Activated CD4-positive, alpha-beta T cell treated with anti-CD3 and anti-CD28 coated beads, Interleukin-2, amount 50 U/mL, for 24 hours (primary cell): ENCODE measurements at places on chromosomes 7 and 10.

GRCh38 chr7:30172451-30172850 lies 37.7 kb downstream of the MTURN start:
- DNase-seq = no peak

DNA sequence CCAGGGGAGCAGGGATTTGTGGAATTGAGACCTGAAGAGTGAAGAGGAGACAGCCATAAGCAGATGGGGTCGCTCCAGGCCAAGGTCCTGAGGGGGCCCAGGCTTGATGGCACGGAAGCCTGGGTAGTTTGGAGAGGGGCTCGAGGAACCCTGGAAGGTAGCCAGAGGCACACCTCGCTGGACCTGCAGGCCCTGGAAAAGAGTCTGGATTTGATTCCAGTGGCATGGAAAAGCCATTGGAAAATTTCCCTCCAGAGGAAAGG lies 31.8 kb downstream of the CXCL12 start:
- no peak for DNase-seq

DNA sequence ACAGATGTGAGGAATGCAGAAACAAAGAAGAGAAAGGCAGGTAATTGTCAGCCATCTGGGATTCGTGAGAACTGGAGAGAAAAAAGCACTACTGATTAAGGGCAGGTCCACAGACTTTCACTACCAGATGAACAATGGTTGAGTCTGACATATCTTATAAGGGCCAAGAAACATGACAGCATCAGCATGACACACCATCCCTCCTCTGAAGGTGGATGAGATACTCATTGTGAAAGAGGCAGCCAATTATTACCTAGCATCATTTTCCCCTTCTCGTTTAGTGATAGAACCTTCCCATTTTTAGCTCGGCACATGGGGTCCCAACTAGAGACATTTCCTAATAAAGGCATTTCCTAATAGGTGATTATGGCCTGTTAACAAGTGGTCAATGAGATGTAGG lies 19.2 kb upstream of the MET start:
- DNase-seq = no peak

DNA sequence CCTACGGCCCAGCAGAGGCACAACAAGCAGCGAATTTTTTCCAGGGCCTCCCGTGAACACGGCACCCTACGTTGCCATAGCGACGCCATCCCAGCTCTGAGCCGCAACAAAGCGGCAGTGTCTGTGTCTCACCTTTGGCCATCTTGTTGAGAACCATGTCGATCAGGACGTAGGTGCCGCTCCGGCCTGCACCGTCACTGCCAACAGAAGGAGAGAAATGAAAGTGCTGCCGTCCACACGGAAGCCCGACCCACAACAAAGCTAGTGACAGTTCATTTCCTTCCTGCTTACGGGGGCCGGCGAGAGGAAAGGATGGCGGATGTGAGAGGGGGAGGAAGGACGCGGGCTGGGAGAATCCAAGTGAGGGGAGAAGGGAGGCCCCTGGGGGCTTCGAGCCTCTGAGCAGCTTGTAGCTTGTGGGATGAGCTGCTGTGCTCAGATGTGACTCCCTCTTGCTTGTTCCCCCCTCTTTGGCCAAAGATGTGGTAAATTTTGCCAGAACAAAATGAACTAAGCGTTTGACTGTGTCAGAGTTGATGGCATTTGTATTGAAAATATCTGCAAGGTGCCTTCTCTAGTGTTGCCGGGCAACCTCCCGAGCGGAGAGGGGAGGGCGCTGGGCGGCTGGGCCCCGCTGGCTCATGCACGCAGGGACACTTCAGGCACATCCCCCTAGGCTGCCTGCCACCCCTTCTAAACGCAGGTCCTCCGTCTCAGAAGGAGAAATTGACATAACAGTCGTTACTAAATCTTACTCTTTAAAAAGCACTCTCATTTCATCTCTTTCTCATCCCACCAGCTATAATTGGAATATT lies 232.2 kb downstream of the DNAJB6 start:
- DNase-seq = peak; percentile 35

GRCh38 chr10:107425931-107426553 lies 261.5 kb upstream of the SORCS1 start:
- DNase-seq = no peak

DNA sequence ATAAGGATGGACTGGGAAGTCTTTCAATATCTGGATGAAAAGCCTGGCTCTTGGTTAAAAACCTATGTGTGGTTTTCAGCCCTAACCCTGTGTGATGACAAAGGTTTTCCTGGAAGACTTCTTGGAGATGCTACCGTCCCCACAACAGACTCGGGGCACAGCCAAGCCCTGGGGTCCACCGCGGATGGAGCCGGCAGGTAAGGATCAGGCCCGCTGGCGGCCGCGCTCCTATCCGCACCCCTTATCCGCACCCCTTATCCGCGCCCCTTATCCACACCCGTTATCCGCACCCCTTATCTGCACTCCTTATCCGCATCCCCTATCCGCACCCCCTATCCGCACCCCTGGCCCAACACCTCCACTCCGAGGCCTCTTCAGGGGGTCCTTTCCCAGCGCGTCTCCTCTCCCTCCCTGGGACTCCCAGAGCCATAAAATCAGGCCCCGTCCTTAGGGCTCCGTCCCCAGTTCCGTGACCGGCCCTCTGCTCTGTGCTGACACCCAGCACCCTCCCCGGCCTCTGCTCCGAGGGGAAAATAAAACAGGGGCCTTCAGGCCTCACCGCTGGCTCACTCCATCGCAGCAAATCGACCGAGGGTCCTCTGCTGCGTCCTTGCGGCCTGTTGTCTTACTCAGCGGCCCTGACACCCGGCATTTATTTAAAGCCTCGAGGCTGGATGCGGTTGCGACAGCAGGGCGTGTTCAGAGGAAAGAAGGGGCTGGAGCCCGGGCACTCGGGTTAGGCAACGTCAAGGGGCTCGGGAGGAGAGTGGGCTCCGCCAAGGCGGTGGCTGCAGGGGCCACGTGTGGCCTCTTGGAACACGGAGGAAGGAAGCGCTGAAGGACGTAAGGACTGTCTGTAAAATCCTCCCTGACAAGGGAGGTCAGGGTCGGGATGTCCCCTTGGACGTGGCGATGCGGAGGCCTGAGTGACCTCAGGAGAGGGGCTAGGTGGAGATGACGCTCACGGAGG lies 215.1 kb upstream of the ADARB2 start:
- no peak for DNase-seq

GRCh38 chr10:90317172-90317571 lies 540.7 kb downstream of the HTR7 start:
- DNase-seq = no peak

GRCh38 chr7:48839108-48839507 lies 85.2 kb upstream of the CDC14C start:
- no peak for DNase-seq

DNA sequence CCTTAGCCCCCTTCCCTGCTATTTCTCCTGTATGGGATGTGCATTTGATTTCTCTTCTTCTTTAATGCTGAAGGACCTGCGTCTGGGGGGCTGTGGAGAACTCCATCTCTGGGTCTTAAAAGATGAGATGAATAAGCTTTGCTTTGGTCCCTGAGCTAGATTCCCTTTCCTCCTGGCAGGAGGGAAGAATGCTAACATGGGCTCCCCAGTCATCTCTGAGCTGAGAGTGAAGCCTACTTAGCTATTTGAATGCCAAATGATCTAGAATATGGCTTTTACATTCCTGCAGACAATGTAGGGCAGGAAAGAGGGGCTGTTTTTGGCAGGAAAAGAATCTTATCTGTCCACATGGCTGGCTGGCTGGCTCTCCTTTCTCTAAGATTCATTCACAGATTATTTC lies 62.6 kb upstream of the EFCAB10 start:
- DNase-seq = no peak

- DNase-seq = no peak
These were observed 73.4 kb downstream of the AHR start for GRCh38 chr7:17371671-17372524.

GRCh38 chr7:125061776-125062397 lies 132.3 kb upstream of the POT1 start:
- DNase-seq = no peak

DNA sequence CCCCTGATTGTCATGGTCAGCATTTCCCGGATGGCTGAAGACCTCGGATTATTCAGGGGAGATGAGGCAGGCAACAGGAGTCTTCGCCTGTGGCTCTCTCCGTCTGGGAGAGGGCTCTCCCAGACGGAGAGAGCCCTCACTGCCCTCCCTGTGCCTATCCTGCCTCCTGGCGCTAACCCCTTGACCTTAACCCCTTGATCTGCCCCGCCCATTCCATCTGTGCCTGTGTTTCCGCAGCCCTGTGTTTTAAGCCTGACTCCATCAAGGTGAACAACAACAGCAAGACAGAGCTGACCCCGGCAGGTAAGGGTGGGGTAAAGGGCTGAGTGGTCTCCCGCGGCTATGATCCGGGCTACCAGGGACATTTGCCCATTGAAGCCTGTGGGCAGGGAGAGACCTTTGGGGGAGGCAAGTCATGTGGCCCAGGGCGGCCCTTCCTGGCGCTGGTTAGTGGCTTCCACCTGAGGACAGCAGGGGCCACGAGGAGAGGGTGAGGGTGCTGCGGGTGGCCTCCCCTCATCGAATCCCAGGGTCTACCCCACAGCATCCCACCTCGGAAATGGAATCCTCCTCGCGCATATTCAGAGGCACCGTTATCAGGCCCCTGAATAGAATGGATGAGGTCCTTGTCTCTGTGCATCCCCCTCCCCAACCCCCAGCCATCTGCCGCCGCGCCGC lies 4.2 kb upstream of the MUC12 start:
- no peak for DNase-seq

- no peak for DNase-seq
These were observed 507.4 kb downstream of the ANKRD7 start for GRCh38 chr7:118731854-118732253.

DNA sequence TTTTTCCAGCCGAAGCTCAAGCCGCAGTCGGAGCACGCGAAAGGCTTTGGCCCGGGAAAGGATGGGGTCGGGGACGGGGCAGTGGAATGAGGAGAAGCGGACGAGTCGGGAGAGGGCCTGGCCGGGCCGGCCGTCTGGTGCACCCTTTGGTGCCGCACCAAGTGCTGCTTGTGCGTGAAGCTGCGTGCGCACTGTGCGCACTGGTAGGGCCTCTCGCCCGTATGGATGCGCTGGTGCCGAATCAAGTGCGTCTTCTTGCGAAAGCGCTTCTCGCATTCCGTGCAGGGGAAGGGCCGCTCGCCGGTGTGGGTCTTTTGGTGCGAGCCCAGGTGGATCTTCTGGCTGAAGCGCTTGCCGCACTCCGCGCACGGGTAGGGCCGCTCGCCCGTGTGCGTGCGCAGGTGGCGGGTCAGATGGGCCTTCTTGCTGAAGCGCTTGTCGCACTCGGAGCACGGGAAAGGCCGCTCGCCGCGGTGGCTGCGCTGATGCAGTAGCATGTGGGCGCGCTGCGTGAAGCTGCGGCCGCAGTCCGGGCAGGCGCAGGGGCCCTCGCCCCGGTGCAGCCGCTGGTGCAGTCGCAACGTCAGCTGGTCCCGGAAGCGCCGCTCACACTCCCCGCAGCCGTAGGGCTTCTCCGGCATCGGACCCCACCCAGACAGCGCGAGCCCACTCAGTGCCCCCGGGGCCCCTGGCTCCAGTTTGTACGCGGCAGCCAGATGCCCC lies 7.8 kb downstream of the ZNF467 start:
- no peak for DNase-seq

GRCh38 chr10:100982916-100983830 lies 4.1 kb downstream of the MRPL43 start:
- no peak for DNase-seq

DNA sequence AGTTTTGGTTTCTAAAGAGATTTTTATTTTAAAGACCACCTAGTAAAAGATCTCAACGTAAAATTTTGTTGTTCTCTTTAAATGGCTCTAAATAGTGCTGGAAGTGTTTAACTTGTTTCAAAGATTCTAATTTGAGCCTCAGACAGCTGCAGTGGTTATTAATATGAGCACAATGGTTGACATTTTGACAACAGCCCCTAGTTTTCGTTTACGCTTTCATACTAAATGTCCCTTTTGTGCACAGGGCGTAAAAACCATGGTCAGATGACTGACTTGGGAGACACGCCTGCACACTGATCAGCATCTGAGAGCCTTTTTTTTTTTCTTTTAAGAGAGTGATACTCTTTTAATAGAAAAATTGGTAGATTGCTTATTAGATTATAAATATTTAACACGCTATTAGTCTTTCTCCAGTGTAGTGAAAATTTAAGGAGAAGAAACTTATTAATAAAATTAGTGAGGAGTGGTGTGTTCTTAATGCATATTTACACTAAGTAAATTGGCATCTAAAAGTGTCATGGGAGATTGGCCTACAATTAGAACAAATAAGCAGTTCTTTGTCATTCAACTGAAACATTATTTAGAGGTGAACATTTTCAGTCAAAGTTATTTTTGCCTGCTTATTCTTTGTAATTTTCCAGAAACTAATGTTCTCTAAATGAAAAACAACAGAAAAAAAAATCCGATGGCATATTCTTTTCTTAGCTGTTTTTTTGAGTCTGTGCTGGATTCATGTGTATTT lies 182.8 kb upstream of the PHYHIPL start:
- no peak for DNase-seq

DNA sequence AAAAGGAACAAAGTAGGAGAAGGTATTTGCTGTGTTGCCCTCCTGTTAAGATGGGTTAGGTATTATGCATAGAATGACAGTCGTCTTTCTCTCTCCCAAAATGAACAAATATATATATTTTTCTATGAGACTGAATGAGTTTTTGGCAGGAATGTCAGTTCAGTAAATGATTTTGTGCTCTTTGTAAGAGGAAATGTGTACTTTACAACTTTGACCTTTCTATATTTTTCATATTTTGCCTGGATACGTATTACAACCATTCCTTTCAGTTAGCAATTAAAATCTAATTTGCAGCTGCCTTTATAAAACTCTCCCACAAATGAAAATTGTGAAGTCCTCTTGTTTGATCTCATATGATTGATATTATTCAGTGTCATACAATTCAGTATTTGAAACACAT lies 336.6 kb upstream of the MEOX2 start:
- no peak for DNase-seq

GRCh38 chr10:26232174-26232573 lies 15.6 kb downstream of the GAD2 start:
- no peak for DNase-seq

DNA sequence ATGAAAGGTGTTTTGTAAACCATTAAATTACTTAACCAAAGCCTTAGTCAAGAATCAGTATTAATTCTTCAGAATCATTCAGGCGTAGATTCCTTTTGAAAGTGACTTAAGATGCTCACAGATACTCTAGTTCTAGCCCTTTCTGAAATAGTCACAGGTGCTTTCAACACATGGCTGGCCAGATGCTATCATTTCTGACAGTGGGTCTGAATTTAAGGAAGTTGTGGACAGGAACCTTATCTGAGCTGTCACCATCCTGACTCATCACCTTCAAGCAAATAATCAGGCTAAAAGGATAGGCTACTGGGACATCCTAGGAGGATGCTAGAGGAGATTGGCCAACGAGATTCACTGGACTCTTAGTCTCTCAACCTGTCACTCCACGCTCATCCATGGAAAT lies 501.5 kb downstream of the LRMDA start:
- no peak for DNase-seq

- DNase-seq = no peak
These were observed 370.2 kb downstream of the ARL4A start for GRCh38 chr7:13057462-13058200.
